ENCODE measurements at places on chromosomes 7 and 10.

DNA sequence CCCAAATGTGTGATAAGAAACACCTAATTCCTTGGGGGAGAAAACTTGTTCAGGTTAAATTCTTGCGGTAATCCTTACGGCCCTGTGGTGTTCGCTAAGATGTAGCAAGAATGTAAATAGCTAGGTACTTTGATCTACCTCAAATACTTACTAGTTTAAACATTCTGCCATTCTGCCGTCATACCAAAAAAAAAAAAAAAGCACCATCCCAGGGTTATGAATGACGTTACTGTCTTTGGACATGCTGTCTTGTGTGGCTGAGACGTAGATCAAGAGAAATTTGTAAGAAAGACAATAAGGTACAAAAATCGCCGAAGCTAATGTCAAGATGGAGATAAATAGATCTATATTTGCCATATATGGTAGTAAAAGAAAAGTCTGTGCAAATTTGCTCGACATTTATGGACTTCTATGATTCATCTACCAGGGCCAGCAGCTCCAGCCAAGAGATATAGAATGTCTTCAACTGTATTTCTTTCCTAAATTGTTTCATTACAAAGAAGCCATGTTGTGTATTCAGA lies 195.6 kb downstream of the CUX1 start:
- DNase-seq = no peak

DNA sequence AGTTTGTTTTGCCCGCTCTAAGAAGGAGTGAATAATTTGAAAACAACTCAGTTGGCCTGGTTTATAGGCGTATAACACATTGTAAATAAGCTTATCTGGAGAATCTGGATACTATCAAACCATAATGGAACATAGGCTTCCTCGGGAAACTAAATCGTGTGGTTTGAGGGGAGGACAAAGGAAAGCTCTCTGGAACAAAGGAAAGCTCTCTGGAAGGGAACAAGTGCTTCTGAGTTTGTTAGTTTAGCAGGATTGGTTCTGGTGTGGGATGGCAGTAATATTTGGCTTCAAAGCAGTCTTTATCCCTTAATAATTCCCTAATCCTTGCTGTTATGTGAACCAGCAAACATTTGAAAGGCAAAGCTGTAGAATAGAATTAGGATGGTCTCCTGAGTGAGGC lies 15.0 kb upstream of the SLK start:
- DNase-seq = no peak

DNA sequence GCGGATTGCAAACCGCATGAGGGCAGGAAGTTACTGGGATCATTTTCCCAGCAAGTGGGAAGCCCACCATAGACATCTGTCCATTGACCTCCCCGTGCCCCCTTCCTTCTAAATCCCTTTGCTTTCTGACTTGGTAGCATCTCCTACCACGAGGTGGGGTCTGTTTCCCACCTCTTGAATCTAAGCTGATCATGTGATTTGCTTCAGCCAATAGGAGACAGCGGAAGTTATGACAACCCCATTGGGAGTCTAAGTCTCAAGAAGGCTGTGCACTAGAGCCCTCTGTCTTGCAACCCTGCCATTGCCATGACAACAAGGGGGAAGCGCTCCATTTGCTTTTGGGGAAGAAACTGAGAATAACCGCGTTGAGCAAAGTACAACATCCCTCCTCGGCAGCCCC lies 39.2 kb upstream of the CARD11 start:
- DNase-seq = no peak

DNA sequence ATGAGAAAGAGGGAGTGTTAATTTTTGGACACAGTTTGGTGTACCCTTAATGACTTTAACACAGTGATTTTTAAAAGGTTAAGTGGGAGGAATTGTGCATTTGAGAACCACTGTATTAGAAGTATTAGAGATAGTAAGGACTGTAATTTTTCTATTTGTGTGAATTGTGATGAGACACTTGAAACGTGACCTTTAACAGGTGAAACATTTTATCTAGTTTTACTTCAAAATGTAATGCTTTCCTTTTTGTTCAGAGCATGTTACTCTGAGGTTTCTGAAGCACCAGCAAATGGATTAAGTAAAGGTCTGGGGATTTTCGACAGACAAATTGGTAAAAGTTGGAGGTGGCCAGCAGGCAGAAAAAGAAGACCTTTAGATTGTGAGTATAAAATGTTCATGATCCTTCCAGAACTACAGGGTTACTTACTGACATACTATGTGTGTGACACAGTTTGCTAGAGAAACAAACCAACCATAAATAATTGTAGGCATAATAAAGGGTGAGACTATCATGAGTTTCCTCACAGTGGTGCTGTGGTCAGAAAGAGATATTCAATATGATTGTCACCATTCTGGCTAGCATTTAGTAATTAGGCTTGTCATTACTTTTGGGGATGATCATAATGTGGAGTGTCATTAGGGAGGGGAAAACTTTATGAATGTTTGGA lies 26.1 kb downstream of the LCOR start:
- no peak for DNase-seq

GRCh38 chr7:134584290-134584689 lies 35.4 kb downstream of the AKR1B15 start:
- no peak for DNase-seq

DNA sequence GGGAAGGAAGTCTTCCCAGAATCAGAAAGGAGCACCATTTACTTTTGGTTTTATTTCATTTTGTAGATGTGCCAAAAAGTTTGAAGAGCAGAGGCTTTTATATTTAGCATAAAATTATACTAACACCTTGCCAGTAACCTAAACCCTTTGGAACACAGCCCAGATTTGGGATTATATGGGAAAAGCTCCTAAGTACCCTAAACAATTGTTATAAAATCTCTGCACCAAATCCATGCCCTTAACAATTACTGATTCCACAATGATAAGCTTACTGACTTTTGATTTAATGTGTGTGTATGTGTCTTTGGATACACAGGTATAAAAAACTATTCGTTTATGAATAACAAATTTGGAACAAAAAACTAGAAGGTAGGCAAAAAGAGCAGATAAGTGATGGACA lies 39.0 kb upstream of the TMEM229A start:
- DNase-seq = no peak

GRCh38 chr7:125670926-125671572 lies 741.4 kb upstream of the POT1 start:
- DNase-seq = no peak

- DNase-seq = no peak
Measured at GRCh38 chr10:106175760-106176377, 988.6 kb downstream of the SORCS1 start.

- DNase-seq = no peak
Measured at GRCh38 chr7:88759230-88760135, at the start of gene ZNF804B. ZNF804B (plus strand) TSS chr7:88759700; CDS start chr7:88759977, 277 bp downstream.

DNA sequence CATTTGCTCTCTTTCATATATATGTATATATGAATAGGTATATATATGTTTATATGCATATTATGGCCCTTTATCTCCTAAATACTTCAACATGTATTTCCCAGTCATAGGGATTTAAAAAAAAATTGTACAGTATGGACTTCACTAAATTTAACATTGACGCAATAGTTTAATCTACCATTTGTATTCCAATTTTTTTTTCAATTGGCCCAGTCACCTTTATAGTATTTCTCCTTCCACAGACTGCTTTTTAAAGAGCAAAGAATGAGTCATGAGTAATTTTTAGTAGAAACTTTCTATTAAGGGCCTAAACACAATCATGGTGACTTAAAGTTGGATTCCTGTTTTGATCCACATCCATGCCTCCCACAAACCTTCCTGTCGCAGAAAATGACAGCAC lies 20.5 kb downstream of the CCSER2 start:
- DNase-seq = peak; percentile 8

DNA sequence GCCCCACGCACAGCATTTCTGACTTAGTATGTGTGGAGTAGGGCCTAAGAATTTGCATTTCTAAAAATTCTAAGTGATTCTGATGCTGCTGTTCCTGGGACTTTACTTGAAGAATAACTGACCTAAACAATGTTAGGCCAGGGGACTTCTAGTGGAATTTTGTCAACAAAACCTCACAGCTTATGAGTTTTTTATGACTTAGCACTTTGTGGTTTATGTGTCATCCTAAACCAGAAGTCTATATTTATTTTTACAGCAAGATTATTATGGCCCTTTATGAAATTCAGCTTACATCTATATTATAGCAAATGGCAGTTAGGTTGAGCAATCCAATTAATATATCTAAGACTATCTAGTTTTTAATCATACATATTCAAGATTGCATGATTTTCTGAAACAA lies 24.6 kb upstream of the BET1 start:
- no peak for DNase-seq

- DNase-seq = no peak
Measured at GRCh38 chr7:22435105-22435504, 64.9 kb downstream of the STEAP1B start.

- no peak for DNase-seq
Measured at GRCh38 chr7:24706211-24707170, 50.8 kb downstream of the GSDME start.

- DNase-seq = no peak
Measured at GRCh38 chr10:132158122-132158741, 28.5 kb upstream of the DPYSL4 start.

DNA sequence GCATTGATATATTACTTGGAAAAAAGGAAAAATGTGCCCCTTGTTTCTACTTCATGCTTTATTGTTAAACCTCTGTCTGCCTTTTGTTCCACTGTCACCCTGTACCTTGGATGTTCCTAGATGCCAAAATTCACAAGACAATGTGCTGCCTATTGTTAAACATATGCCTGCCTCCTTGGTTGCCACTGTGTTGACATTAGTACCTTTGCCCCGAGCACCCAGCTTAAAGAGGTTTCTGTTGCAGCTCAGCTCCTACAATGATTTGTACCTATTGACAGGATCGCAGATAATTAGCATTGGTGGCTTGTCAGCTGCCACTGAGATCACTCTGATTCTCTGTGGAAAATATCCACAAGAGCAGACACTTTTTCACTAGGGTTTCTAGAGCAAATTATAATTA lies 188.0 kb downstream of the KCND2 start:
- DNase-seq = no peak

DNA sequence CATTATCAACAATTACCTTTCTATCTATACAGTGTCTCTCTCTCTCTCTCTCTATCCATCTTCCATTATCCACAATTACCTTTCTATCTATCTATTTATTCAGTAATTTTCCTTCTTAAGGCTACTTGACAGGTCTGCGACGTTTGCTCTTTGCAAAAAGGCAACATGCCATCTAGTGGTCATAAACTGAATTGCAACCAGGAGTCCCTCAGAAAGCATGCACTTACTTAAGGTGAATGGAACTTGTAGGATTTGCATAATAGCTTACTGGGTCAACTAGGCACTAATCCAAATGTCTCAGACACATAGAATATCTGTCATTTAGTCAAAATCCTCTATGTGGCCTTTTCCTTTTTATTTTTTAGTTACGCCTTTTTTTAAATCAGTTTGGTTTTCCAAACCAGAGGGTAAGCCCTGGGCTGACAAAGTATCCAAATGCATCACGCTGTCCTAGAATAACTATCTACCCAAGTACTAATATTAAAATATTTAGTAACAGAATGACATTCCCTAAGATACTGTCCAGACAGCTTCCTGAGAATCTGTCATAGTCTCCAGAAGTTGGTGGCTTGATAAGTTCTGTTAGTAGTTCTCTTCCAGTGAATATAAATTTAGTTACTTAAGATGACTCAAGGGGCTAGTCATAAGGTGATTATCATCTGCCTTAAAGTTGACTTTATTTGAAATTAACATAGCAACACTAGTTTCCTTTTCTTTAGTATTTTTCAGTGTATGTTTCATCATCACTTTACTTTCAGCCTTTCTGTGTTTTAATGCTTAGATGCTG lies 208.3 kb downstream of the PPP1R3A start:
- DNase-seq = peak; percentile 51

DNA sequence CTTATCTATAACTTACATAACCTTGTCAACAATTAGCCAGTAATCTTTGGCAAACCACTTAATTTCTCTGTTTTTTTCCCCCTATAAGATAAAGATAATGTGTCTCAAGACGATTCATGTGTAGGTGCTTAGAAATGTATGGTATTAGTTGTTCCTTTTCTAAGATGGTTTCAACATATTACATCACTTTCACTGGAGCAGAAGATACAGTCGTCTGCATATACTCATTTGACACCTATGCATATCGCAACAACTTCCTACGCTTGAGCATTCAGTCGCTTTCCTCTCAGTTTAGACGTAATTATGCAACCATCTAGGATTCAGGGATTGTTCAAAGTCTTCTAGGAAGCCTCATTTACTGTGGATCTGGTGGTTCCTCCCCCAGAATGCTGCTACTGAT lies 396.7 kb downstream of the PHTF2 start:
- no peak for DNase-seq

- DNase-seq = no peak
Measured at GRCh38 chr7:121940918-121941317, 68.0 kb downstream of the PTPRZ1 start.

- DNase-seq = no peak
Measured at GRCh38 chr7:143392875-143393266, 11.7 kb downstream of the ZYX start.

DNA sequence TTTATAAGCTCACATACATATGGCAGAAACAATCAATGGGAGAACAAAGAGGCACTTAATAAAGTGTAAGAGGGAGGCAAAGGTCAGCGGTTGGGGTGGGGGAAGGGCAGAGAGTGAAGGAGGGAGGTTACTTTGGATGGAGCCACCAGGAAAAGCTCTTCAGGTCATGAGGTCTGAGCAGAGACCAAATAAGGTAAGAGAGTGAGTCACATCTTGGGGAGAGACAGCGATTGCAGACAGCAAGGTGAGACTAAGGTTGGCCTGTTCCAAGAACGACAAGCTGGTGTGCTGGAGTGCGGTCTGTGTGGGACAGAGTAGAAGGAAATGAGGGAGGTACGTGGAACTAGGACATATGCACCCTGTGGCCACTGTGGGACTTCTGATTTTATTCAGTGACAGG lies 74.3 kb upstream of the TOMM7 start:
- no peak for DNase-seq

- DNase-seq = no peak
Measured at GRCh38 chr10:129193148-129193547, 273.9 kb upstream of the MGMT start.

GRCh38 chr7:150610233-150610632 lies 22.0 kb downstream of the GIMAP6 start:
- no peak for DNase-seq

DNA sequence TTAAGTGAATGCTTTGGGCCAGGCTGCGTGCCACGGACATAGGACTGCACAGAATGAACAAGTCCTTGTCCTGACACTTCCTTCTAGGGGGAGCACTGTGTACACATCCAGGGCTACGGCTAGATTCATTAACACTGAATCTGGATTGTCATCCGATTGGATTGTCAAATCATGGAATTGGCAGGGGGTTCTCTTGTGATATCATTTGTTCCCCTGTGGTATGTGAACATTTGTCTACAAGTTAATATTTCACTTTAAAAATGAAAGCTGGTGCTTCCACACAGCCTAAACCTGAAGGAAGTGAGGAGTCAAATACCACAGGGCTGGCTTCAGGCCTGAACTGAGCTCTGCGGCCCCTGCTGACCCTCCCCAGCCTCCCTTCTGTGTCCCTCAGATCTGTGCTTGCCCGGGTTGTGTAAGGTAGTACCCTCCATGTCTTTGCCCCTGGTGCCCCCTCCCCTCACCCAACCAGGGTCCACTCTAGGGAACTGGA lies 75.6 kb downstream of the SNX10 start:
- DNase-seq = no peak

- DNase-seq = no peak
Measured at GRCh38 chr10:21518149-21518640, 7.3 kb downstream of the SKIDA1 start.

GRCh38 chr7:36568452-36568849 lies 155.8 kb downstream of the AOAH start:
- no peak for DNase-seq
